ENCODE measurements at places on chromosomes 13 and 19.

GRCh38 chr13:113724780-113725315, 34.2 kb upstream of the TMEM255B start:
- DNase-seq: no peak

- DNase-seq: no peak
Measured at GRCh38 chr13:110400786-110401533, 93.9 kb downstream of the COL4A2 start.

- DNase-seq: no peak
Measured at GRCh38 chr13:79497852-79498251, 16.9 kb downstream of the NDFIP2 start.

DNA sequence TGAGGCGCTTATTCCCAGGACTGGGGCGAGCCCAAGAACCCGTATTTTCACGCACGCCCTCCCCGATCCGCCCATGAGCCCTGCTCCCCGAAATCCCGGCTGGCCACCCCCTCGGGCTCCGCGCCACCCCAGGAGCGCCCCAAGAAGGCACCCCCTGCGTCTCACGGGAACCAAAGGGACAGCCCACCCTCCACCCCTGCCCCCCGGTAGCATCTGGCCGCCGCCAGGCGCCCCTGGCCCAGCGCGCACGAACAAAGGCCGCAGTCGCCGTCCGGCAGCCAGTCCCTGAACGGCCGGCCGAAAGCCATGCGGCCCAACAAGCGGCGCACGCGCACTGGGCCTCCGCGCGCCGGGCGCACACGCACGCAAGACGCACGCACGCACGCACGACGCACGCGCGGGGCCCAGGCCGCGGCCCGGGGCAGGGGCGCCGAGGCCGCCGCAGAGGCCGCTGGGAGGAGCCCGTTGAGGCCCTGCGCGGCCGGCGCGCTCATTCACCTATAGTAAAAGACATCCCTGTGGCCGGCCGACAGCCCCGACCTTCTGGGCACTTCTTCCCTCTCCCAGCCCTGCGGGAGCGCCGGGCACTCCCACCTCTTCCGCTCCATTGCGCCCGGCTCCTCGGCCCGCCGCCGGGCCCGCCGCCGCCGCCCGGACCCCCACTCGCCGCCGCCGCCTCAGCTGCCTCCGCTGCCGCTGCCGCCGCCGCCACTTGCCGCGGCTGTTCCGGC, 476 bp downstream of the MBD3 start:
- no peak for DNase-seq

DNA sequence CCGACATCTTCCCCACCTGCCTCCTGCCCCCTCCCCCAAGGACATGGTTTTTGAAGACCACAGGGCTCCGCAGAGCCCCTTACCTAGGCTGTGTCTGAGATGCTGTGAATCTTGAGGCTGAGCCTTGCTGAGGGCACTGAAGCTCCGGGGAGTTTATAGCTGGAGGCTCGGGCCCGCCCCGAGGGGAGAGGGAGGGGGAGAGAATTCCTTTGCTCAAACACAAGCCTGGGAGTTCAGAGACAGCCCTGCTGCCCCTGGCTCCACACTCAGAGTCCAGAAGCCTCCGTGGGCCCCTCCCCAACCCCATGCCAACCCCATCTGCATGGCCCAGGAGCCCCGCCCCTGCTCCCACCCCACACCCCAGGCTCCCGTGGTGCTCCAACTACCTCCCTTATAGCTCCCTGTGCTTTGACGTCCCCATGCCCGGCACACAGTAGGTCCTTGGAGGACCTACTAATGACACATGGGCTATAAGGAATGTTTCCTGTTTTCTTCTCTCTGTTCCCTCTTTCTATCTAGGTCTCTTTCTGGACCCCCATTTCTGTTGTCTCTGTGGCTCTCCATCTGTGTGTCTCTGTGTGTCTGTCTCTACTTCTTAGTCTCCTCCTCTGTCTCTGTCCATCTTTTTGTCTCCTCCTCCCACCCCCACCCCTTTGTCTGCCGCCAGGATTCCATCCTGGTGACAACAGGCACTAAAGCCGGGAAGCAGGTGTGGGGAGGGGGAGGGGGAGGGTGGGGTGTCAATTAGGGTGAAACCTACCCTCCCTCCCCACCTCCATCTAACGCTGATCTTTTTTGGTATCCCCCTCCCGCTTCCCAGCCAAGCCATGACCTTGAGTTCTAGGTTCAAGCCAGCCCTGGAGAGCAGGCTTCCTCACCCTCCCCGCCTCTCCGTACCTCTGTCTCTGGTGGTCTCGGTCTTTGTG, at the start of gene TNNT1:
TNNT1 (minus strand) TSS at position 129 of the 926 bp plus-strand sequence. CDS start 2,049 bp downstream, outside the sequence.
- no peak for DNase-seq

GRCh38 chr13:54394085-54394700, 1365.6 kb downstream of the OLFM4 start:
- no peak for DNase-seq

GRCh38 chr13:31790992-31791391, 51.7 kb downstream of the RXFP2 start:
- DNase-seq: no peak

- DNase-seq: no peak
Measured at GRCh38 chr19:57664269-57665127, 4.2 kb upstream of the ZSCAN4 start.

DNA sequence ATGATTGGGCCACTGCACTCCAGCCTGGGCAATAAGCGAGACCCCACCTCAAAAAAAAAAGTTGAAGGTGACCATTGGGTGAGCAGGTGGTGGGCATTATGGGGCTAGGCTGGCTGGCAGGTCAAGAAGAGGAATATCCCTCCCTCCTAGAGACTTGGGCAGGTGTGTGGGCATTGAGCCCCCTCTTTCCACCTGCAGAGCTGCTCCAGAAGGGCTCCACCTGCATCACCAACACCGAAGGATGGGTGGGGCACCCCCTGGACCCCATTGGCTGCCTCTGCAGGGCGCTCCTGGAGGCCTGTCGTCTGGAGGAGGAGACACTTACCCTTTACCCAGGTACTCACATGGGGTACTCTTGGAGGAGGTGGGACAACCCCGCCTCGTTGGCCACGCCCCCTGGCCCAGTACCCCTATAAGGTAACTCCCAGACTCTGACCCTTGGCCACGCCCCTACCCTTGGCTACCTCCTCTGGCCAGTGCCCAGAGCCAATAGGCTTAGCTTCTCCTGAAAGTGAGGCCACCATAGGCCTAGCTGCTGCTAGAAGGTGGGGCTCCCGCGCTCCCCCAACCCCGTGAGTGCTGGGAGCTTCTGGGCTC, 21.9 kb downstream of the ZSWIM4 start:
- no peak for DNase-seq

DNA sequence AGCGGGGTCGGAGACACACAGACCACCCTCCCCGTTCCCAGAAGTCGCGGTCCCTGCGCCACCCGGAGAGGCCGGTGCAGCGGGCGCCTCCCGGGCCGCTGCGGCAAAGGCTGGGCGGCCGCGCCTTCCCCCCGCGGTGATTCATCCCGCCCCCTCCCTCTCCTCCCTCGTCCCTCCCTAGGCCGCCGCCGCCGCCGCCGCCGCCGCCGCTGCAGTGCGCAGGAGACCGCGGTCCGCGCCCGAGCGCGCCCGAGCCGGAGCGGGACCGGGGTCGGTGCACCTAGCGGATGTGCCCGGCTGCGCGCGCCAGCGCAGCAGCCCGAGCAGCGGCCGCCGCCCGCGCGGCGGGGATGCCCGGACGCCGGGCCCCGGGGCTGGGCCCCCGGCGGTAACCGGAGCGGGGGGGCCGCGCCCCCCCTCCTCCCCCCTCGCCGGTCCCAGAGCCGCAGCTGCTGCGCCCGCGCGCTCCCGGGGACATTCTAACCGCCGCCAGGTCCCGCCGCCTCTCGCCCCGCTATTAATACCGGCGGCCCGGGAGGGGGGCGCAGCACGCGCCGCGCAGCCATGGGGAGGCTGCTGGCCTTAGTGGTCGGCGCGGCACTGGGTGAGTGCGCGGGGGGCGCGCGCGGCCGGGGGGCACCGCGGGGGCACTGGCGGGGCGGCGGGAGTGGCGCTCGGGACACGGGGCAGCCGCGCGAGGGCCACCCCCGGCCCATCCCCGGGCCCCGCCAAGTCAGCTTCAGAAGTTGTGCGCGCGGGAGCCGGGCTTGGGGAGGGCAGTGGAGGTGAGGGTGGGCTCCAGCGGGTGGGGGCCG, at the start of gene SCN1B:
SCN1B (plus strand) TSS at position 214 of the 815 bp plus-strand sequence; CDS start at position 565, 351 bp downstream.
- DNase-seq: no peak

DNA sequence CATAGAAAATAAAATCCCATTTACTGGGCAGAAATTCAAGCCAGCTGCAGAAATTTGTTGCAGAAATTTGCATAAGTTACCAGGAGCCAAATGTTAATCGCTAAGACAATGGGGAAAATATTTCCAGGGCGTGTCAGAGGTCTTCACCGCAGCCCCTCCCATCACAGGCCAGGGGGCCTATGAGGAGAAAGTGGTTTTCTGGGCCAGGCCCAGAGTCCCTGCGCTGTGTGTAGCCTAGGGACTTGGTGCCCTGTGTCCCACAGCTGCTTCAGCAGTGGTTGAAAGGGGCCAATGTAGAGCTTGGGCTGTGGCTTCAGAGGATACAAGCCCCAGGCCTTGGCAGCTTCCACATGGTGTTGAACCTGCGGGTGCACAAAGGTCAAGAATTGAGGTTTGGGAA, 278.9 kb upstream of the PCDH9 start:
- DNase-seq: no peak

DNA sequence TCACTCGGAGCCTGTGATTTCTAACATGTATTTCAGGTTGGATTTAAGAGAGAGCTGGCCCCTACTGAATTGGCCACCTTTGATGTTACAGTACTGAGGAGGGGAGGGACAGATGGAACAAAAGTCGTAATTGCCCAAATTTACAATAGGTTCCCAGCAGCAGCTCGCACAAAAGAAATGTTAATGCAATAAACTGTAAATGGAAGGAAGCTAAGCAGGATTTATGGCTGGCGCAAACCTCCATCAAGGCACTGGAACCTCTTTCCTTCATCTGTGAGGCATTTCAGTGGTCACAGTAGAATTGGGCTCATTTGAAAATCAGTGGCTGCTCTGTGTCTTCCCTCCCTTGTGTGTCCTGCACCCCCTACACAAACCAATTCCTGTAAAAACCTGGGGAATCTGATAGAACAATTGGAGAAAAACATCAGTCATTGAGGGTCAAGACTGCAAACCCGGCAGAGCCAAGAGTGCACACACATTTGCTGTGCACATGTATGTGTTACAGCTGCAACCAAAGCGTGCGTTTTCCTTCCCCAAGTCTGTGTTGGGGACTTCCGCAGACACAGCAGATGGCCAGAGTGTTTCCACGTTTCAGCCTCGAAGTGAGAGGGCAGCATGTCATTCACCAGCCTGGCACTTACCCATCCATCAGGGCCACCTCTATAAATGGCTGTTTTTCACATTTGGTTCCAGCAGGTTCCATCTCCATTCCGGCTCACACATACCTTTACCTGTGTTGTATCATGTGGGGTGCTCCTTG, 192.8 kb downstream of the TM9SF2 start:
- DNase-seq: no peak

GRCh38 chr19:13010038-13010991, 15.0 kb downstream of the NFIX start:
- no peak for DNase-seq

DNA sequence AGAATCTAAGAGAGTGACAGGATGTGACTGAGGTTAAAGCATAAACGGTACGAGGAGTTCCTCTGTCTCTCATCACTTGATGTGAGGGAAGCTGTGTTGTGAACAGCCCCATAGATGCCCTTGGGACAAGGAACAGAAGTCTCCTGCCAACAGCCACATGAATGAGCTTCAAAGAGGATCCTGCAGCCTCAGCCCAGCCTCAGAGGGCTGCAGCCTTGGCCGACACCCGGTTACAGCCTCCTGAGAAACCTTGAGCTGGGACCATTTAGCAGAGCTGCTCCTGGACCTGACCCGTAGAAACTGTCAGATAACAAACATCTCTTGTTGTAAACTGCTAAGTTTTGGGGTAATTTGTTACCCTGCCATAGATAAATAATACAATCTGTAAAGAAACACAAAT, 54.2 kb downstream of the CCNE1 start:
- no peak for DNase-seq

DNA sequence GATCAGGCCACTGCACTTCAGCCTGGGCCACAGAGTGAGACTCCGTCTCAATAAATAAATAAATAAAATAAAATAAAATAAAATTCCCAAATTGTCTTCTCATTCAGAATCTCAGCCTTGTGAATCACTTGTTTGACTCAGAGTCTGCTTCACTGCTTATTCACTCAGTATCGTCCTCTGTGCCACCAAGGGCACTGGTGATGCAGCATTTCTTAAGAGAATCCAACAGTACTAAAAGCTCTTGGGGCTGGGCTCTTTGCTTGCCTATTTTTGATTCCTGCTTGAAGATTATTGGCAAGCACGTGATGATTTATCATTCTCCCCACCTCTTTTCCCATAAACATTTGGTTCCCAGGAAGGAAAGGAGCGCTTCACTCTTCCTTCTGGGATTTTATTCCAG, 54.8 kb upstream of the HMGB1 start:
- DNase-seq: no peak

DNA sequence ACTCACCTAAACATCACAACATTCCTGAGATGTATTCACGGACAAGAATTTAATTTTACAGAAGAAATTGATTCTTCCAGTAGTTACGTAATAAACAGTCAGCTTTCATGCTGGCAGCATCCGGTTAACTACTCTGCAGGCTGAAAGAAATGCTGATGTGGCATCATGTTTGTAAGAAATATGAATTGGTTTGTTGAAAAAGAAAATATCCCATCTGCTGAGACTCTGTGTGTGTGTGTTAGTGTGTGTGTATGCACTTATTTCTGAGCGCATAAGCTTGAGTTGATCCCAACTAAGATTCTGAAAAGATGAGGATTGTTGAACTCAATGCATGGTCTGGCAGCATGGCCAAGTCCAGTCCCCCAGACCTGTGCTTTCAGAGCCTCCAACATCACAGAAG, 74.3 kb upstream of the FAM216B start:
- DNase-seq: no peak

GRCh38 chr13:102089177-102089576, 312.7 kb downstream of the FGF14 start:
- DNase-seq: no peak

- DNase-seq: no peak
Measured at GRCh38 chr19:10744801-10745293, 27.0 kb downstream of the DNM2 start.

- peak; percentile 39 for DNase-seq
Measured at GRCh38 chr19:43700395-43701000, 15.4 kb upstream of the IRGC start.

DNA sequence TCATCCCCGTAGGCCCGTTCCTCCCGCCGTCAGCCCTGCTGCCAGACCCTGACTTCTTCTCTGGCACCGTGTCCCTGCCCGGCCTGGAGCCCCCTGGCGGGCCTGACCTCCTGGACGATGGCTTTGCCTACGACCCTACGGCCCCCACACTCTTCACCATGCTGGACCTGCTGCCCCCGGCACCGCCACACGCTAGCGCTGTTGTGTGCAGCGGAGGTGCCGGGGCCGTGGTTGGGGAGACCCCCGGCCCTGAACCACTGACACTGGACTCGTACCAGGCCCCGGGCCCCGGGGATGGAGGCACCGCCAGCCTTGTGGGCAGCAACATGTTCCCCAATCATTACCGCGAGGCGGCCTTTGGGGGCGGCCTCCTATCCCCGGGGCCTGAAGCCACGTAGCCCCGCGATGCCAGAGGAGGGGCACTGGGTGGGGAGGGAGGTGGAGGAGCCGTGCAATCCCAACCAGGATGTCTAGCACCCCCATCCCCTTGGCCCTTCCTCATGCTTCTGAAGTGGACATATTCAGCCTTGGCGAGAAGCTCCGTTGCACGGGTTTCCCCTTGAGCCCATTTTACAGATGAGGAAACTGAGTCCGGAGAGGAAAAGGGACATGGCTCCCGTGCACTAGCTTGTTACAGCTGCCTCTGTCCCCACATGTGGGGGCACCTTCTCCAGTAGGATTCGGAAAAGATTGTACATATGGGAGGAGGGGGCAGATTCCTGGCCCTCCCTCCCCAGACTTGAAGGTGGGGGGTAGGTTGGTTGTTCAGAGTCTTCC, 1.3 kb upstream of the CLASRP start:
- DNase-seq: no peak

GRCh38 chr19:15452111-15453047, 2.6 kb upstream of the WIZ start:
- DNase-seq: no peak
